ENCODE measurements at places on chromosomes 5 and 9.

DNA sequence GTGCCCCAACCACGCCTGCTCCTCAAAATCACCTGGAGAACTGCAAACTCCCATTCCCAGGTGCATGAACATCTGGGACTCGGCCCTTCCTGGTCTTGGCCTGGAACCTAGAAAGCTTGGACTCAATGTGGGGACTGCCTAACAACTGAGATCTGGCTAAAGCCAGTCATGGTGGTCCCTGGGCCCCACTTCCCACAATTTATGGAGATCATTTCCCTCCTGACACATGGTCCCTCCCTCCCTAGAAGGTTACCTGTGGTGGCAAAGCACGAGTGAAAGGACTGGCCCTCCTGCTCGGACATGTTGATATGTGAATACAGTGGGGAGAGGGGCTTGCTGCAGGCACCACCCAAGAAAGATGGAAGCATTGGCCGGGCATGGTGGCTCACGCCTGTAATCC, 18.8 kb downstream of the BICD2 start:
- DNase-seq: no peak

- no peak for DNase-seq
Measured at GRCh38 chr5:18018472-18018871, 384.2 kb downstream of the TAF11L14 start.

DNA sequence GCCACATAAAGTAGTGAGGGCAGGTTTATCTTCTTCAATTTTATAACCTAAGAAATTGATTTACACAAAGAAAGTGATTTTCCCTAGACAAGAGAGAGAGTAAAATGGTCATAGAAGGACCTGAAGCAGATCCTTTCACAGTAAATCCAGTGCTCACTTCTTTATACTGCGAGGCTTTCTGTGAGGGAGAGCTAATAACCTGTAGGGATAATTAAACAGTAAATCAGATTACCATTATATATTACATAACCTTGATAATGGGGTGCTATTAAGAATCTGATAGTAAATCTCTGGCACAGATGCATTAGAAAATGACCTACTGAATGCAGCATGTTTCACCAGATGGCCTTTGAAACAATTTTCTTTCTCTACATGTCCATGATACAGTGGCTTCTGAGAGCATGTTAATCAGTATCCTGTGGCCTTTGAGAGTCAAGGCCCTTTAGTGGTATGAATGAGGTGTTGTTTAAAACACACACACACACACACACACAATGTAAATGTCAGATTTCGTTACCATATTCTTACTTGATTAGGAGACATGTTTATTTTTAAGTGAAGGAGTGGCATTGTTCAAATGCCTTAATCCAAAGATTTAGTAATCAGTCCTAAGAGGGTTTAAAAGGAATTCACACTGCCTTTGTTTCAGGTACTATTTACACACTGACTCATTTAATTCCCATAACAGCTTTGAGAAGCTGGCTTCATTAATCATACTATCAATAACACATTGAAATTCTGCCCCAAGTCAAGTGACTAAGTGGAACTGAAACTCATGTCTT, 124.7 kb downstream of the ALDH1A1 start:
- DNase-seq: no peak

- no peak for DNase-seq
Measured at GRCh38 chr5:15753752-15754151, 253.8 kb downstream of the FBXL7 start.

DNA sequence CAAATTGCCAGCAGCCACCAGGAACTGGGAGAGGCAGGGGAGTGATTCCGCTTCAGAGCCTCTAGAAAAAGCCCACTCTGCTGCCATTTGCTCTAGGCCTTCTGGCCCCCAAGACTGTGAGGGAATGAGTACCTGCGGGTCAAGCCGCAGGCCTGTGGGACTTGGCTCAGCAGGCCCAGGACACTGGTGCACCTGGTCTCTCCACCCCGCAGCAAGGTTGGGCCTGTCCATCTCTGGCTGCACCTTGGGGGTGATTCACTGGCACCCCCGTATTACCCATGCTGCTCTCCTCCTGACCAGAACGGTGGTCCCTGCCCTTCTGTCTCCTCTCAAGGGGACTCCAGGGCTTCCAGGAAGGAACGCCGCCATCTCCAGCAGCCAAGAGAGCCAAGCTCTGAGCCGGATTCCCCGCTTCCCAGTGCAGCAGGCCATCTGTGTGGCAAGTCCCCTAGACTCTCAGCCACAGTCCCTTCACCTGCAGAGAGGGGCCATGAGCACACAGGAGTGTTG, 78.4 kb upstream of the OLFM1 start:
- no peak for DNase-seq

- DNase-seq: no peak
Measured at GRCh38 chr5:42949348-42950115, 90.6 kb downstream of the ANXA2R start.

- DNase-seq: no peak
Measured at GRCh38 chr5:757346-757930, 27.1 kb downstream of the ZDHHC11B start.

DNA sequence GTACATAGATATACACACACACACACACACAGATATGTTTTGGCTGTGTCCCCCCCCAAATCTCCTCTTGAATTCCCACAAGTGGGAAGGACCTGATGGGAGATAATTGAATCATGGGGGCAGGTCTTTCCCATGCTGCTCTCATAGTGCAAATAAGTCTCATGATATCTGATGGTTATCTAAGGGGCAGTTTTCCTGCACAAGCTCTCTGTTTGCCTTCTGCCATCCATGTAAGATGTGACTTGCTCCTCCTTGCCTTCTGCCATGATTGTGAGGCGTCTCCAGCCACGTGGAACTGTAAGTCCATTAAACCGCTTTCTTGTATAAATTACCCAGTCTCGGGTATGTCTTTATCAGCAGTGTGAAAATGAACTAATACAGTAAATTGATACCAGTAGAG, 15.9 kb upstream of the ALDOB start:
- DNase-seq: no peak

DNA sequence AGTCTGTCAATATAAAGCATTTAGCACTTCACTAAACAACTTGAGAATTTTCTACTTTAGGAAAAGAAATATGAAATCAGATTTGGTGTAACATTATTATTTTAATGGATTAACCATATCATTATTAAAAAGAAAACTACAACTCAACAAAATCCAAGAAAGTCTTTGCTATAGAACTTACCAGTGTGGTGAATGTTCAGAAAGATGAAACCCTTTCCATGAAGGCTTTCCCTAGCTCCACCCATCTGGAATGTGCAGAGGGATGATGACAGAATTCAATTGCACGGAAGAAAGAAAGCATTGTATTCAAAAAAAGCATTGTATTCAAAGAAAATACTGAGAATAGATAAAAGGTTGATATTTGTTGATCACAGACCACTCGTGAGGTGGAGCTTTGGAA, 328.6 kb upstream of the NUDT12 start:
- no peak for DNase-seq

GRCh38 chr9:5263351-5264218, 32.4 kb downstream of the INSL4 start:
- DNase-seq: peak; percentile 57

DNA sequence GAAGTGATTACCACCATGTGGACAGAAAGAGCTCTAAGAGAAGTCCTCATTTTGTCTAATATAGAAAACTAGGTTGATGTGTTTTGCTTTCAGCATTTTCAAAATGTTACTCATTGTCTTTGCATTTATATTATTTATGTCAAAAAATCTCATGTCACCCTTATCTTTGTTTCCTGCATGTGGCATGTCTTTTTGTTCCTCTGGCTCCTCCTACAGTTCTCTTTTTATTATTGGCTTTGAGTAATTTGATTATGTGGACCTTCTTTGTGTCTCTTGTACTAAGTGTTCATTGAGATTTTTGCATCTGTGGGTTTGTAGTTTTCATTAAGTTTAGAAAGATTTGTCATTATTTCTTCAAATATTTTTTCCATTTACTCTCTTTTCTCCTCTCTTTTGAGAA, 58.8 kb downstream of the GNG10 start:
- no peak for DNase-seq

- DNase-seq: peak; percentile 24
Measured at GRCh38 chr9:137085920-137086530, 760 bp upstream of the MAN1B1 start.

- peak; percentile 53 for DNase-seq
Measured at GRCh38 chr5:116144103-116144502, 59.3 kb downstream of the COMMD10 start.

GRCh38 chr5:10552183-10553143, 11.4 kb upstream of the ANKRD33B start:
- DNase-seq: peak; percentile 48

- DNase-seq: no peak
Measured at GRCh38 chr9:116580853-116581252, 106.3 kb upstream of the TRIM32 start.

DNA sequence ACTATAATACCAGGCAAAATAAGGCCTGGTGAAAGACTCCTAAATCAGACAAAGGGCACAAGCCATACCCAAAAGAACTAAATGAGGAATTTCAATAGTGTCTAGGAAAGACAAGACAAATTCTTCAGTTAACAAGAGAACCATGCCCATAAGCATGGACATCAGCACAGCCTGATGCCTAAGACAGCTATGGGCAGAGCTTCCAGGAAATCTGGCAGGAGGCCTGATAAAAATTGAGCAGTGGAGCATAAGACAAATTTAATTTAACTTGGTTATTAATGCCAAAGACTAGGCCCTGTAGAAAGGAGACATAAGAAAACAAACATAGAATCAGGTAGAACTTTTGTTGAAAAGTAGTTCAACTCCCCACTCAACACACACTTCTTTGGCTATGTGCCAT, 17.3 kb downstream of the KLHL3 start:
- no peak for DNase-seq

- DNase-seq: no peak
Measured at GRCh38 chr9:5920860-5921328, 30.2 kb downstream of the MLANA start.

- no peak for DNase-seq
Measured at GRCh38 chr5:137600721-137601360, 101.7 kb upstream of the SPOCK1 start.

- DNase-seq: peak; percentile 89
Measured at GRCh38 chr9:14314929-14315874, 1.3 kb upstream of the NFIB start.

GRCh38 chr5:116947691-116948528, 373.3 kb upstream of the SEMA6A start:
- peak; percentile 75 for DNase-seq
